GM23248 (cell line): ENCODE measurements at places on chromosomes 2 and 18. TPM values are rescaled to one million over a fixed set of nuclear protein-coding genes. Genes with fewer than 3 reads are reported as not detected.

GRCh38 chr18:63887424-63887823 lies at the start of gene SERPINB2:
Gene SERPINB2 (plus strand): TSS chr18:63887705. CDS start chr18:63891445, 3,740 bp downstream.
- DNase-seq: peak; percentile 73
- no peak within 1 kb of the TSS for H3K27ac ChIP-seq
- H3K27me3 ChIP-seq: no peaks in the 10 kb centered on the region
- H3K4me3 ChIP-seq: peak within 1 kb of the TSS; percentile 38
- H3K36me3 ChIP-seq: no peaks in the 10 kb centered on the region

- DNase-seq: no peak
- no peak overlapping the region for H3K27ac ChIP-seq
- H3K4me1 ChIP-seq: no peaks in the 10 kb centered on the region
- H3K4me3 ChIP-seq: no peak overlapping the region
- H3K36me3 ChIP-seq: no peaks in the 10 kb centered on the region
These were observed 65.8 kb upstream of the EDAR start for GRCh38 chr2:109054865-109055264.

DNA sequence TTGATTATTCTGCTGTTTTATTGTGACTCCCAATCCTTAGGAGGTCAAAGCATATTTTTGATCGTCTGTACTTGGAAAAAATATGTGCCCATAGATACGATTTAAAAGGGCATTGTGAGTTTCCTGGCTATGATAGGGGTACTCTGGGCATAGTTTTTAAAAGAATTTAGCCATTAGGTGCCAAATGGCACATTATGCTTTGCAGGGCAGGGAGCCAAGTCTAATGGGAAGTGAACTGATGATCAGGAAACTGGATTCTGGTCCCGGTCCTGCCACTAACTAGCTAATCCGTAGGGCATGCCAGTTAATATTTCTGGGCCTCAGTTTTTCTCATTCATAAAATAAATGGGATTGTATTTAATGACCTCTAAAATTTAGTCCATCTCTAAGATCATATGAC lies 189.3 kb downstream of the LTBP1 start:
- H3K27ac ChIP-seq: peak overlapping the region; percentile 87
- H3K27me3 ChIP-seq: no peaks in the 10 kb centered on the region
- no peaks in the 10 kb centered on the region for H3K36me3 ChIP-seq
- H3K4me3 ChIP-seq: peak overlapping the region; percentile 95
- DNase-seq: peak; percentile 43

DNA sequence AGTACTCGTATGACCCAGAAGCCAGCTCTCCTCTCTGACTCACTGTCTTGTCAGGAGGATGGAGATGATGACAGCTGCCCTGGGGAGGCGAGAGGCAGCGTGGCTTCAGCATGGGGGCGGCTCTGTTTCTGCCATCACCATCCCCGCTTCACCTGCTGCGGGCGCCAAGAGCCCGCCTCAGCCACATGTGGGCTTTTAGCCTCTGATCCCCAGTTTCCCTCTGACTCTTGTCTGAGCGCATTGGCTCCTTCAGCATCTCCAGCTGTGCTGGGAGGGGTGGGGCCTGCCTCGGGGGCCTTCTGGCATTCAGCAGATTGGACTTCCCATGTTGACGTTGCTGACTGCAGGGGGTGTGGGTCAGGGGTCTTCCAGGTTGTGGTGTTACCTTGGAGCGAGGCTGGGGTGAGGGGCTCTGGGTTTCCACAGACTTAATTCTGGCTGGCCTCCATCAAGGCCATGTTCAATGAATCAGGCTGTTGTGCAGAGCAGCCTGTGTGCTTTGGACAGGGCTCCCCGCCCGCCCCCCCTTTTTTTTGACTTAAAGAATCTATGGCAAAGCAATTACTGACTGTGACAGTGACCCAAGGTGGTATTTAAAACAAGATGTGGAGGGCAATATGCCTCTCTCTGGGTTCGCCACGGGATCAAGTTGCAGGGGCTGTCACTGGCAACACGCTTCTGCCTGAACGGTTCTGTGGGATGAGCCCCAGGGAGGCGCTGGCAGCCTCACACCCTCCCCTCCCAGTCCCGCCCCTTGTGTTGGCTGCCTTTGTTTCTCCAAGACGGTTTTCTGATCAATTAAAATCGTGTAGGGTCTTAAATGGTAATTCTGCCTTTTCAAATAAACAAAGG lies 228.3 kb downstream of the LDLRAD4 start:
- H3K27ac ChIP-seq: peak overlapping the region; percentile 24
- DNase-seq: peak; percentile 29
- H3K27me3 ChIP-seq: peaks cover 5% of the 10 kb centered on the region; the same call in 1 of the 2 replicates

GRCh38 chr2:120820953-120821279 lies 85.2 kb downstream of the GLI2 start:
- peaks cover 36% of the 10 kb centered on the region for H3K4me1 ChIP-seq
- DNase-seq: peak; percentile 89
- no peaks in the 10 kb centered on the region for H3K36me3 ChIP-seq
- peak overlapping the region; percentile 92 for H3K27ac ChIP-seq
- no peaks in the 10 kb centered on the region for H3K27me3 ChIP-seq

- DNase-seq: no peak
- no peak overlapping the region for H3K4me3 ChIP-seq
- no peaks in the 10 kb centered on the region for H3K4me1 ChIP-seq
- H3K27me3 ChIP-seq: no peaks in the 10 kb centered on the region
These were observed 32.5 kb upstream of the MRPS9 start for GRCh38 chr2:105005181-105005951.

DNA sequence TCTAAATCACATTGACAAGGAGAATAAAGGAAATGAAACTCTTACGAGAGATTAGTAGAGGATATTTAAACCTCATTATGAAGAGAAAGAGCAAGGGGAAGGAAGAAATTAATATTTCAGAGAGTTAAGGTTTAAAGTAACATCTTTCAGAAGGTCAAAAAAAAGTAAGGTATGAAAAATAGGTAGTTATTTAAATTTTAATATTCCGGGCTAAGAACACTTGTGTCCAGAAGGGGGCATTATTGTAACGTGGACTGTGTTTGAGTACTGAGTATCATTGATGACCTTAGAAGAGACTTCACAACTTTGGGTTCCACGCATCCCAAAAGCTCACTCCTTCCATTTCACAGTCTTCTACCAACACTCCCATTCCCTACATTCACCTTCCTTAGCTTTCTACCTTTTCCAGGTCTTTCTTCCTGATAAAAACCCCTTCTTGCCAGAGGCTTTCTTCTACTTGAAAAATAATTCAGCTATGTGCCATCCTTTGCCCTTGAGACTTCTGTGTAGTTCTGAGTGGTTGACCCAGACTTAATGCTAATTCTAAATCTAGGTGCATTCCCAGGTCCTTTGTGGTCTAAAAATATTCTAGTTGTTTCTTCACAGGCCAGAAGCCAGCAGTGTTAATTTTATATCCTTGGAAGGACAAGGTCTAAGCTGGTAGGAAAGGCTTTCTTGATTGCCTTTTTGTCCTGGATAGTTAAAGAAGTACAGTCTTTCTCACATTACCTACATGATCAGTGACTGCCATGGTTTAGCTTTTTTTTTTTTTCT lies 16.5 kb downstream of the DYNC1I2 start:
- H3K27me3 ChIP-seq: no peaks in the 10 kb centered on the region
- H3K4me3 ChIP-seq: no peak overlapping the region
- peaks cover 11% of the 10 kb centered on the region; the same call in 1 of the 2 replicates for H3K36me3 ChIP-seq
- peaks cover 24% of the 10 kb centered on the region for H3K4me1 ChIP-seq
- 0 out of 2 replicates have a peak overlapping the region, but pooled peaks have one; percentile 17 for H3K27ac ChIP-seq
- peak; percentile 71 for DNase-seq

DNA sequence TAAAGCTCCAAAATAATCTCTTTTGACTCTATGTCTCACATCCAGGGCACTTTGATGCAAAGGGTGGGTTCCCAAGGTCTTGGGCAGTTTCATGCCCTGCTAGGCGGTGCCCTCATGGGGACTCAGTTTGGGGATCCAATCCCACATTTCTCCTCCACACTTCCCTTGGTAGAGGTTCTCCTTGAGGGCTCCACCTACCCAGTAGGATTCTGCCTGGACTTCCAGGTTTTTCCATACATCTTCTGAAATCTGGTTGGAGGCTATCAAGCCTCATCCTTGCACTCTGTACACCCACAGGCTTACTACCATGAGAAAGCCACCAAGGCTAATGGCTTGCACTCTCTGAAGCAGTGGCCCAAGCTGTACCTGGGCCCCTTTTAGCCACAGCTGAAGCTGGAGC lies 49.8 kb upstream of the ERMN start:
- H3K27ac ChIP-seq: no peak overlapping the region
- no peak for DNase-seq
- no peaks in the 10 kb centered on the region for H3K27me3 ChIP-seq
- no peak overlapping the region for H3K4me3 ChIP-seq
- no peaks in the 10 kb centered on the region for H3K36me3 ChIP-seq
- H3K4me1 ChIP-seq: no peaks in the 10 kb centered on the region

GRCh38 chr18:75654851-75655751 lies 227.6 kb upstream of the SMIM21 start:
- H3K27ac ChIP-seq: no peak overlapping the region
- no peaks in the 10 kb centered on the region for H3K36me3 ChIP-seq
- peak; percentile 4 for DNase-seq
- no peak overlapping the region for H3K4me3 ChIP-seq
- no peaks in the 10 kb centered on the region for H3K4me1 ChIP-seq

DNA sequence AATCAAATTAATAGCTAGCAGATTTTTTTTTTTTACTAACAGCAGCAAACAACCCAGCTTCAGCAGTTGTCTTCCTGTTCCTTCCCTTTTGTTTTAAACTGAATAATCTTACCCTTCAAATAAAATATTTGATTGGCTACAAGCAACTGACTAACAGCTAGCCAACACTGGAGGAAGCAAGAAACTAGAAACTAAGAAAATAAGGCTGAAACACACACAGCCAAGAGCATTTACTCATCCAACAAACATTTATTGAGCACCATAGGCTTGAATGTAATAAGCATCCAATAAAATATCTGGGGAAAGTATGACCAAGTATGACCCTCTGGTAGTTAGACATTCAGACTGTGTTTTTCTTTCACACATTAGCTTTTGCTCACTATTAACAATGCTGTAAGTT lies 189.2 kb downstream of the CD226 start:
- no peaks in the 10 kb centered on the region for H3K36me3 ChIP-seq
- peaks cover 24% of the 10 kb centered on the region for H3K4me1 ChIP-seq
- peak overlapping the region; percentile 79 for H3K27ac ChIP-seq
- H3K27me3 ChIP-seq: no peaks in the 10 kb centered on the region
- peak; percentile 77 for DNase-seq

GRCh38 chr2:127386246-127386645 lies 1.5 kb downstream of the MAP3K2 start:
- peak overlapping the region; percentile 98 for H3K27ac ChIP-seq
- H3K4me3 ChIP-seq: peak overlapping the region; percentile 98
- peaks cover 35% of the 10 kb centered on the region for H3K4me1 ChIP-seq
- H3K27me3 ChIP-seq: no peaks in the 10 kb centered on the region
- no peaks in the 10 kb centered on the region for H3K36me3 ChIP-seq

DNA sequence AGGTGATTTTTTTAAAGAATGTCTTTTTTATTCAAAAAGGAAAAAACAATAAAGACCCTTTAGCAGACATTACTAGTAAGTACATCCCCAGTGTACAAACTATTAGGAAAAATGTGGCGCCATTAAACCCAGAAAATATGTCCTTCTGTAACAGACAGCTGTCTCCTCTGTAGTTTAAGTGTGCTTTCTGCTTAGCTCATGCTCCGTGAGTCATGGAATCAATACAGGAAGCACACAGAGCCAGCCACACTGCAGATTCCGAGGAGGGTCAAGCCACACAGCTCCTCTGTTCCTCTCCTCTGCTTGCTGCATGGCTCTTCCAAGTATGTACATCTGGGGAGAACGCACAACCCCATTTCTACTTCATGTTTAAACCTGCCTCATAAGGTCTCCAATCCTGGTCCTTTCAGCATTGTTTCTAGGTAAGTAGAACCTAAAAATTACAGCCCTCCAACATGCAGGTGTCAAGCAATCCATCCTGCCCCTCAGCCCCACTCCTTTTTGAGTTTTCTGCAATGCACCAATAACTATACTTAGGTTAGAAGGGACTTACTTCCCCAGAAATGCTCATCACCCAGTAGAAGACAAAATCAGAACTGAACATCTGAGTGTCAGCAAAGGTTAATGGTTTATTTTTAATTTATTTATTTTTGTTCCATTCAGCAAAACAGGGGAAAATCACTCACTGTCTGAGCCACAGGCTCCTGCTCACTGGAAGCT lies 37.5 kb downstream of the ACVR1 start:
- peak overlapping the region; percentile 84 for H3K27ac ChIP-seq
- H3K27me3 ChIP-seq: no peaks in the 10 kb centered on the region
- H3K36me3 ChIP-seq: no peaks in the 10 kb centered on the region
- peak overlapping the region; percentile 72 for H3K4me3 ChIP-seq
- DNase-seq: peak; percentile 80

DNA sequence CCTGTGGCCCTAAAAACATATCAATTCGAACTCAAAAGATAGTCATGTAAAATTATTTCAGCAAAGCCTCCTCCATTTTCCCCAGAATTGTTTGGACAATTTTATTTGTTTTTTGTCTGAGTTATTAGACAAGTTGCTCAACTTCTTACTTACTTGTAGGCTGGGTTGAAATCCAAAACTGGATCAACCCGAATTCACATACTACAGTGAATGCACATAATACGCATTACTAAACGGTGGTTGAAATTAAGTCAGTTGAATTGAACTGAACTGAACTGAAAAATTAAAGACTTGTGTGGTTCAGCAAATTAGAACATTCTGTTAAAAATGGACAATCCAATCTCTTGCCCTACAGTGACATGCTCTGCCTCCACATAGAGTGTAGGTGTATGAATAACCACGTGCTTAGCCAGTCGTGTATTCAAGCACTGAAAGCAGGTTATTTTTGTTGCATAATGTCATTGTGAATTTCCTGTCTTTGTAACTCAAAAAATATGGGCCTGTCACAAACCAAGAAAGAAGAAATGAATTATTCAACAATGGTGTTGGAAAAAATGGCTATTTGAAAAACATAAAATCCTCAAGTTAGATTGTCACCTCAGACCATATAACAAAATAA lies 441.0 kb downstream of the TXNL1 start:
- H3K27ac ChIP-seq: no peak overlapping the region
- no peaks in the 10 kb centered on the region for H3K36me3 ChIP-seq
- peaks cover 22% of the 10 kb centered on the region for H3K4me1 ChIP-seq
- H3K27me3 ChIP-seq: no peaks in the 10 kb centered on the region
- no peak for DNase-seq

- H3K4me3 ChIP-seq: no peak overlapping the region
- H3K36me3 ChIP-seq: no peaks in the 10 kb centered on the region
- H3K4me1 ChIP-seq: peaks cover 5% of the 10 kb centered on the region; the same call in 1 of the 2 replicates
- H3K27ac ChIP-seq: no peak overlapping the region
These were observed 25.0 kb downstream of the ZAP70 start for GRCh38 chr2:97738179-97739019.

GRCh38 chr18:47997338-47997780 lies 66.9 kb upstream of the SMAD2 start:
- H3K27me3 ChIP-seq: peaks cover 8% of the 10 kb centered on the region; the same call in 1 of the 2 replicates
- no peaks in the 10 kb centered on the region for H3K4me1 ChIP-seq
- H3K27ac ChIP-seq: no peak overlapping the region
- H3K36me3 ChIP-seq: no peaks in the 10 kb centered on the region

GRCh38 chr18:57806978-57807285 lies 3.8 kb upstream of the ATP8B1 start:
- peak overlapping the region; percentile 84 for H3K27ac ChIP-seq
- no peaks in the 10 kb centered on the region for H3K27me3 ChIP-seq
- H3K4me1 ChIP-seq: peaks cover 40% of the 10 kb centered on the region
- H3K36me3 ChIP-seq: no peaks in the 10 kb centered on the region

- DNase-seq: no peak
- H3K4me1 ChIP-seq: peaks cover 20% of the 10 kb centered on the region
- H3K4me3 ChIP-seq: no peak overlapping the region
- no peak overlapping the region for H3K27ac ChIP-seq
- no peaks in the 10 kb centered on the region for H3K36me3 ChIP-seq
These were observed 14.4 kb downstream of the EN1 start for GRCh38 chr2:118832791-118833715.

GRCh38 chr2:47602996-47603395 lies 179.9 kb upstream of the MSH6 start:
- no peaks in the 10 kb centered on the region for H3K4me1 ChIP-seq
- peak; percentile 47 for DNase-seq
- no peaks in the 10 kb centered on the region for H3K36me3 ChIP-seq
- no peak overlapping the region for H3K27ac ChIP-seq
- H3K4me3 ChIP-seq: no peak overlapping the region

Gene CCDC74A
- 11.5 and 15.0 TPM in 2 replicates for total RNA-seq

Gene MTA3
- 23.4 and 29.7 TPM in 2 replicates for total RNA-seq
